Left ventricle myocardium inferior (tissue), 1 donor: ENCODE measurements at places on chromosomes 7 and 10. TPM values are rescaled to one million over a fixed set of nuclear protein-coding genes. Genes with fewer than 3 reads are reported as not detected.

The CCAR1 gene
- 27.5 TPM for total RNA-seq

The ATRNL1 gene
- 2.9 TPM for total RNA-seq

The GNGT1 gene
- not detected for total RNA-seq

The AIMP2 gene
- 49.1 TPM for total RNA-seq

The GPR26 gene
- not detected for total RNA-seq

The ABCB4 gene
- total RNA-seq, result 4.2 TPM
